ENCODE measurements at places on chromosomes 6 and 20. TPM values are rescaled to one million over a fixed set of nuclear protein-coding genes. Genes with fewer than 3 reads are reported as not detected.

DNA sequence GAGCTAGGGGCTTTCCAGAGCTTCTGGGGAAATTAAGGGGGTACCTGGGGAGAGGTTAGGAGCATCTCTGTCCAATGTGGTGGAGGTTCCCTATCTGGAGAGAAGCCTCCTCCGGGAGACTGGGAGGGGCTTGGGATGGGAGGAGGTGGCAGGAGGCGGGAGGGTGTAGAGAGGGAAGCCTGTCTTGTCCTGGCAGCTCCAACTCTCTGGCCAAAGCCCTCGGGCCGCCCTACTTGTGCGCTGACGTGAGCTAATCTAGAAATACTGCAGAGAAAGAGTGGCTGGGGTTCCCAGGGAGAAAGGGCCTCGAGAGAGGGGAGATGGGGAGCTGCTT is 1.6 kb upstream of the SLC32A1 start:
- DNase-seq, result no peak

- DNase-seq, result no peak
These were observed 18.0 kb downstream of the KLHL31 start for GRCh38 chr6:53647462-53648094.

DNA sequence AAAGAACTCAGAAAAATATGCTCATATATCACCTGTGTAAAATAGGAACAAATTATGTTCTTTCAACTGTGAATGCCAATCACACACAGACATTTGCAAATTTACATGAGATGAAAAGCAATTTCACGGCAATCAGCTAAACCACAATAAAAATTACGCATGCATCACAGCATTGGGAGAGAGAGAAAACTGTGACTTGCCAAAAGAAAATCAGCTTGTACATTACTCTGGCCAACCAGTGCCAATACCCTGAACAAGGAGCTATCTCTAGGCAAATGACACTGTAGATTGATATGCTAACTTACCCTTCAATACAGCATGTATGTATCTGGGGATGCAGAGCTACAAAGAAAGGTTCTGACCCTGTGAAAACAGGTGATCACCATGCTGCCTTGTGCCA is 515.6 kb downstream of the EYS start:
- no peak for DNase-seq

DNA sequence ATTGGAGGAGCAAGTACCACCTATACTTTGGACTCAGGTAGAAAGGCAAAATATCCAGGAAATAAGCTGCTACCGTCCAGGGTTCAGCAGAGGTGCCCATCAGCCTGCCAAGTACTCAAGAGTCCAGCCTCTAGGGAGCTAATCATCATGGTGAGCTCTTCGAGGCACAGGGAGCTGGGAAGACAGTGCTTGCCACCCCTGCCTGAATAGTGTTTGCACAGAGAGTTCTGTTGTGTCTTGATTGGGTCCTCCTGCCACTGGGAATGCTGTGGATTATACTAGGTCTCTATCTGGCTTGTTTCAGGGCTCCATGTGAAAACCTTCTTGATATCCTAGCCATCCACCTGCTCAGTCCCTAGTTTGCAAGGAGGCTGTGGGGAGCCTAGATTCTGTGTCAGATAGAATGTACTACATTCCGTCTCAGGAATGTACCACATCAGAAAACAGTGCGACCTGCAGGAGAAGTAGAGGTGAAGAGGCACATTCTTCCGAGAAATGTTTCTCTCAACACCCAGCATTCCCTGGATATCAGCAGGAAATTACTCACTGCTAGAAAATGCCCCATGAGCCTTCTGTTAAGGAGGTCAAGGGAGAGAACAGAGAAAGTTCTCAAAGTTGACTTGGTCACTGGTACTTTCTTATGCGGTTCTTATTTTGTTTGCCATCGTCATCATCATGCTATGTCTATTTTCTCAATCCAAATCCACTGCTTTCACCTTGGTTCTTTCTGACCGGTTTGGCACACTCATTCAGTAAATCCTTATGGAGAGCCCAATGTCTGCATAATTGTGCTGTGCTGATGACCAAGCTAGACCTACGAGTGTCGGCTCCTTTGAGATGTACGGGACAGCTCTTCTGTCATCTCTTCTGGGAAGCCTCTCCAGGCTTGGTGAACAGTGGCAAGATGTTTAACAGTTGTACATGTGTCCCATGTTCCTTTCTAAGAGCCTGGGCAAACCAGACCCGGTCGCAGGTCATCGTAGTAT is 30.7 kb downstream of the PTPN1 start:
- DNase-seq, result no peak

DNA sequence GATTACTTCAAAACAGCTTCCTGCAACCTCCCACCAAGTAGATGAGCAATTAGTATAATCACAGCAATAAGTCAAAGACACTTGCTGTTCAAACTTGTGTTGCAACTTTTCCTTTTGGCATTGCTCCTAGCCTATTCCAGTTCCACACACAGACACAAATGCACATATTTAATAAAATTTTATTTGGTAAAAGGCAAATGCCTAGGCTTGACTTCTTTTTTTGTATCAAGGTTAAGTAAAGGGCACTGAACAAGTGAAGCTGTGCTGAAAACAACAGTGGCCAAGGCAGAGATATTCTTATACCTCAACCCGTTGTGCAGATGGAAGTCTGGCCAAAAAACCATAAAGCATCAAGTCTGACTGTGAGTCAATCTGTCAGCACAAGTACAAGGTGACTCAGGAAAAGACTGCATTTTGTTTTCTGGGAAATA is 708.4 kb upstream of the CITED2 start:
- DNase-seq, result peak; percentile 8

Gene PACSIN1
- total RNA-seq, result 0.98 TPM

Gene NEURL2
- total RNA-seq, result 1.9 TPM

Gene TSPO2
- total RNA-seq, result not detected
